ENCODE measurements at places on chromosomes 11 and 22.

DNA sequence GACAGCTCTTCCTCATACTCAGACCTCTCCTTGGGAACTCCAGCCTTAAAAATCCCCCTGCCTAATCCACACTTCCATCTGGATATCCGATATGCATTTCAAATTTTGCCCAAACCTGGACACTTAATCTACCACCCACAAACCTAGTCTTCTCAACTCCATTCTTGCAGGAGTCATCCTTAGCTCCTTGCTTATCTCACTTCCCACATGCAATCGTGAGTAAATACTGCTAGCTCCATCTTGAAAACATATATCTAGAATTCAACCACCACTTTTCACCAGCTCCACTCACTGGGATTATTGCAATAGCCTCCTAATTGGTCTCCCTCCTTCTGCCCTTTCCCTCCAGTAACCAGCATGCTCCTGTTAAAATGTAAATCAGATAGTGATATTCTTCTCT lies 2.6 kb upstream of the MYOD1 start:
- no peak for DNase-seq

- peak; percentile 35 for DNase-seq
Measured at GRCh38 chr11:2975594-2975993, 16.5 kb downstream of the NAP1L4 start.

GRCh38 chr11:108838792-108839105 lies 173.9 kb downstream of the DDX10 start:
- no peak for DNase-seq

DNA sequence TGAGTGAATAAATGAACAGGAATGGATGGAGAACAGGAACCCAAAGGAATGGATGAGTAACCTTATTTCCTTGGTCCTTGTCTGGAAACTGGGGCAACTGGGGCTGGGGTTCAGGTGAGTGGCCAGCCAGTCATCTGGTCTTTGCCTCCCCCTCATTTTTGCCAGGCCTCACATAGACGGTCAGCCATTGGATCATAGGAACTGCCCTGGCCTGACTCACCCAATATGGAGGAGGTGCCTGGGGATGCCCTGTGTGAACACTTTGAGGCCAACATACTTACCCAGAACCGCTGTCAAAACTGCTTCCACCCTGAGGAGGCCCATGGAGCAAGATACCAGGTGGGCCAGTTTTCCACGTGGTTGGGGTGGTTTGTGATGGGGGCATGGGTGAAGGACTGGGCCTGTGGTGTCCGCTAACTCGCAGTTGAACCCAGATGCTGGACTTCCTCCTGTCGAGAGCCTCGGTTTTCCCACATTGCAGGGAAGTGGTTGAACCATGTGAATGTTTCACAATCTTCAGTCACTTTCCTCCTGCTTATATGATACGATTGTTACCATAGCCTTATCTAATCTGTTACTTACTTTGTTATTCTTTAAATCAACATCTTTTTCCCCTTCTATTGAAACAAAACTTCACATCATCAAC lies 4.4 kb downstream of the TRIOBP start:
- no peak for DNase-seq

- peak; percentile 66 for DNase-seq
Measured at GRCh38 chr11:108559340-108559739, 34.2 kb downstream of the EXPH5 start.

DNA sequence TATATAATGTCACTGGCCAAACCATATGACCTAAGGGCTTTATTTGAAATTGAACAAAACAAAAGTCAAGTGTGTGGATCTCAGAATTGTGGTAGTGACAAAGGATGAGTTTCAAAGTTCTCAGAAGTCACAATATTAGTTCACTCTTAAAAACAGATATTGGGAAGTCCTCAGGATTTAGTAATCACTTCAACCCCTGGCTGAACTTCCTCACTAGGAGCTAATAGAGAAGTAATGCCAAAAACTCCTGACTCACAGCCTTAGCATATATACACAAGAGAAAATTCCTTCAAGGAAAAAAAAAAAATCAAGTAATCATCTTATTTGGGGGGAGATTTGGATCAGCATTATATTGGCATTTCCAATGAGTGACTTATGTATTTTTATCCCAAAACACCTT lies 75.6 kb upstream of the APOA1 start:
- DNase-seq: peak; percentile 71

GRCh38 chr11:116332391-116332790 lies 440.4 kb downstream of the BUD13 start:
- no peak for DNase-seq

- no peak for DNase-seq
Measured at GRCh38 chr11:105942921-105943320, 79.1 kb downstream of the MSANTD4 start.

- no peak for DNase-seq
Measured at GRCh38 chr22:31651664-31652063, 10.4 kb downstream of the PISD start.

DNA sequence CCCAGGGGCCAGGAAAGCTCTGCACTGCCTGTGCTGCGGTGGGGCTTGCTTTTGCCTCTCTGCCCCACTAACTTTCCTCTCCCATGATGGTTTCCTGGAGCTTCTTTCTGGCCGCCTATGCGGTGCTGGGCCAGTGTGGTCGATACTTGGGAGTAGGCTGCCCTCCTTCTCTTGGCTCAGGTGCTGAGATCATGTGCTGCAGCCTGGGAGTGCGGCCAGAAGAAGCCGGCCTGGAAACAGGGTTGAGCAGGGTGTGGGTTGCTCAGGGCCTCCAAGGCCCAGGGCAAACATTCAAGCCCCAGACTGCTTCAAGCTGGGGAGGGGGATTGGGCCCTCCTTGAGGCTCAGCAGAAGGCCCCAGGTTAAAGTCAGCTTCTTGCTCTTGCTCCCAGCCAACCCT lies 125.0 kb downstream of the NTM start:
- DNase-seq: no peak

DNA sequence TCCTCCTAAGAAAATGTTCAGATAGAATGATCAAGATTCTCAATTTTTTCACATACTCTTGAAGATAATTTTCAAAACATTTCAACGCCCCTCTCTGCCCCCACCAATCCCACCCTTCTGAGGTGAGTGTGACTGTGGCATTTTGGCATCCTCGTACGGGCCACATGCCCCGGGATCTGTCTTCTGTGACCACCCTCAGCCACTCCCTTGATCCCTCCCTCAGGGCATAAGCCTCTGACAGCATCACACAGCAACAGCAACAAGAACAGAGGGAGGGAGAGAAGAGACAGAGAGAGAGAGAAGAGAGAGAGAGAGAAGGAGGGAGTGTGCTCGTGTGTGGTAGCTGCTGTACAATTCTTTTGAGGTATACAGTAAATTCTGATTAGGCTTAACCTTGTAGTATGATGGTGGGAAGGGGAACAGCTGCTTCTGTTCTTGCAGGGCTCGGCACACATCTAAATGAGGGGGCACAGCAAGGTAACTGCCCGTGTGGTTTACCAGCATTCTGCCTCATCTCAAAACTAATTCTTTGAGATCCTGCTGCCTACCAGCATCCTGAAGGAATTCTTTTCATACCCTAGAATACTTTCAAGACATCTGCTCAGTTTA lies 21.4 kb downstream of the SCUBE2 start:
- DNase-seq: no peak

DNA sequence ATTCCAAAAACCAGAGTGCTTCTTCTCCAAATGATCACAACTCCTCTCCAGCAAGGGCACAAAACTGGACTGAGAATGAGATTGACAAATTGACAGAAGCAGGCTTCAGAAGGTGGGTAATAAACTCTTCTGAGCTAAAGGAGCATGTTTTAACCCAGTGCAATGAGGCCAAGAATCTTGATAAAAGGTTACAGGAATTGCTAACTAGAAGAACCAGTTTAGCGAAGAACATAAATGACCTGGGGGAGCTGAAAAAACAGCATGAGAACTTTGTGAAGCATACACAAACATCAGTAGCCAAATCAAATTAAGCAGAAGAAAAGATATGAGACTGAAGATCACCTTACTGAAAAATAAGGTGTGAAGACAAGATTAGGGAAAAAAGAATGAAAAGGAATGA lies 15.5 kb downstream of the OR52M1 start:
- DNase-seq: no peak

- DNase-seq: no peak
Measured at GRCh38 chr11:76392870-76393269, 11.7 kb downstream of the GVQW3 start.

GRCh38 chr11:117828611-117829368 lies 4.2 kb upstream of the FXYD2 start:
- DNase-seq: peak; percentile 63

- no peak for DNase-seq
Measured at GRCh38 chr11:110287537-110287936, 8.9 kb downstream of the RDX start.

- no peak for DNase-seq
Measured at GRCh38 chr22:41551877-41552582, 7.8 kb upstream of the POLR3H start.

- DNase-seq: peak; percentile 59
Measured at GRCh38 chr22:36853407-36854099, 7.3 kb upstream of the NCF4 start.

DNA sequence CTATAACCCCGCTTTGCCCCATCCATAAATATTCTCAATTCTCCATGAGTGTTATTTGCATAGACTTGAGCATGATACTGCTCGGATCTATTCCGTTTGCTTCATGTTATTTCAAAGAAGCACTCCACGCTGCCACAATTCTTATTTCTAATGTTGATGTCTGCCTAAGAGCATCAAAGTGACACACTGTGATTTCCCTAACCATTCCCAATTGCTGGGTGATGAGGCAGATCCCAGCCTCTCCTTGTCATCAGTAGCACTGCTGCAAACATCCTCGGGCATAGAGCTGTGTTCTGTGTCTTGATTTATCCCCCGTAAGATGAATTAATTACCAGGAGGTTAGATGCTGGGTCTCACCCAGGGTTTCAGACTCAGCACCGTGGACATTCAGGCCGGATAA lies 178.3 kb upstream of the SEZ6L start:
- DNase-seq: no peak

GRCh38 chr22:33565580-33565995 lies 354.7 kb downstream of the LARGE1 start:
- DNase-seq: no peak

- no peak for DNase-seq
Measured at GRCh38 chr11:131923309-131923708, 552.9 kb downstream of the NTM start.

DNA sequence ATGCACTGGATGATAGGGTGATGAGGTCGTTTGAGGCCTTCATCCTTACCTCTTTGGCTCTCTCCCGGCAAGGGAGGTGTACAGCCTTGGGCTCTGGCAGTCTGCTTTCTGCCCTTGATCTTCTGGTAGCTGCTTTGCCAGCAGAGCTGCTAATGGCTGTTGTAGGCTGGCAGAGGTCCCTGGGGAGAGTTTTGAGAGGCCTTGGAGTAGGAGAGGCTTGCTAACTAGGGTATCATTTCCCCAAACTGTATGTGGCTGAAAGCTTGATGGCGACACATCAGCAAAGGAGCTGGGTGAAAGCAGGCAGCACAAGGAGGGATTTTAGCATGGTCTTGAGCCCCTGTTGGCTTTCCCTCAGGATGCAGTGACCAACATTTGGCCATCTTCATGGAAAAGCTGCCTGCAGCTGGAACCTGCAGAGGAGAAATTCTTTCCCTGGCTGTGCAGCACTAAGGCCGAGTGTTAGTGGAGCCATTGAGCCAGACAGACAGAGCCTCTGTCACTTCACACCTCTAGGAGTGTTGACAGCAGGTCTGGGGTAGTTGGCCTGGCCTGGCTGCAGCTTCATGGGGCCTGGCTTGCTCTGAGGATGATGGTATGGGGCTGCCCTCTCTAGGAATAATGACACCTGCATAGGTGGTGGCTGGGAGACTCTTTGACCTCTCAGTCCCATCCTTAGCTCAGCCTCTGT lies 3.5 kb upstream of the AMPD3 start:
- DNase-seq: no peak

DNA sequence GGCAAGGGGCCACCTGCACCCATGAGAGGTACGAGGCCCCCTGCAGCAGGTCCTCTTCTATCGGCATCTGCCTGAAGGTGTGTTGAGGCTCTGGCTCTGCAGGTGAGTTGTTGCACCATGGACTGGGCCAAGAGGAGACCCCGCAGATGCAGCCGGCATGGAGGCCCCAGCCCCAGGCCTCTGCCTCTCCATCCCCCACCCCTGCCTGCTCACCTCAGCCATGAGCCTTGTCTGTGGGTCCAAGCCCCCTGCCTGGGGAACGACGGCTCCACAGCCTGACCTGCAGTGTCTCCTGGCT lies 1386.2 kb downstream of the BRD1 start:
- DNase-seq: no peak

- peak; percentile 19 for DNase-seq
Measured at GRCh38 chr11:93024369-93024768, 54.9 kb downstream of the MTNR1B start.

DNA sequence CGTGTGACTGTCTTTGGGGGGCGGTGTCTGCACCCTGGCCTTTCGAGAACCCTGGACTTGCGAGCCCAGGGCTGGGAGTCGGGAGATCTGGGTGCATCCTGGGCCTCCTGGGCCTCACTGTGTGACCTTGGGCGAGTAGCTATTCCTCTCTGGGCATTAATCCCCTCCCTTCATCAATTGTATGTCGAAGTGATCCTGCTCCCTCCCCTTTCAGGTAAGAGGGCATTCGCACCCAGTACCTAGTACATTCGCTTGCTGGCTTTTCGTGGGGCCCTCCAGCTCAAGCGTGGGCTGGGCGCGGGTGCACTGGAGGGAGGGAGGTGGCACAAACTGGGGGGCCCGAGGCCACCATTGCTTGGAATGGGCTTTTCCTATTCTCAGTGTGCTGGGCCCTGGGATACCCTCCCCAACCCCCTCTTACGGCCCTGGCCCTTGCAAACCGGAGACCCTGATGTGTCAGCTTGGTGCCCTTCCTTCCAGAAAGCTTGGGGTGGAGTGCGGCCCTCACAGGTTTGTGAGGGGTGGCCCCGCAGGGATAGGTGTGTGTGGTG lies 530 bp downstream of the USP35 start:
- DNase-seq: no peak

- DNase-seq: peak; percentile 90
Measured at GRCh38 chr11:42237701-42238235, 778.3 kb upstream of the LRRC4C start.

DNA sequence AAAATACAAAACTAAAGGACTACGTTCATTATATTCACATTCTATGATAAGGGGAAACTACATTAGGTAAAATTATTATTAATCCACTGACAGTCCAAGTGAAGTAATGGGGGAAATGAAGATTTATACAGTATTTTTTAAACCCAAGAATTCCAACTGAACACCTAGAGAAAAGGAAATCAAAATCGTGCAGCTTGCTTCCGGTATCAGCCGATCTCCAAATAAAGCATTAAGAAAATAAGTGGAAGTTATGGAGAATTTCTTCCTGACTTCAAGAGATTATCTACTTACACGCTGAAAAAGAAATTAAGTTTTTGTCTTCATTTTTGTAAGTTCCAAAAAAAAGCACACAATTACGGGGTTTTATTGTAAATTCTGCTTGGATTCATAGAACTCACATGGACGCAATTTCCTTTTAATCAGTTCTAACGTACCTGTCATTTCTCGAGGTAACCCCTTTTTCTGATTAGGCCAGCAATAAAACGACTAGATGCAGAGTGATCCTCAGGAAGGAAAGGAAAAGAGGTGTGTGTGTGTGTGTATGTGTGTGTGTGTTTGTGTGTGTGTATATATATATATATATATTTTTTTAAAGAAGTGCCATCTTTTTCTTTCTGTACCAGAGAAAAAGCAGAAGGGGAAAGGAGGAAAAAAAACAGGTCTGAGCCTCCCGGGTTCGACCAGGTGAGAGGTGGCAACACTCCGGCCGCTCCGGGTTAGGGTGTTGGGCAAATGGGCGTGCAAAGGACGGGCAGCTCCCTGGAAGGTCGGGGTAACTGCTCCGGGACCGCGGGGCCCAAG lies 1.1 kb downstream of the ZBTB44 start:
- no peak for DNase-seq

- DNase-seq: no peak
Measured at GRCh38 chr11:63502252-63502820, 3.5 kb upstream of the LGALS12 start.

- no peak for DNase-seq
Measured at GRCh38 chr11:87970762-87971161, 204.5 kb downstream of the RAB38 start.

Data from fibroblast of skin of scalp (primary cell).